Retina (tissue), 1 donor: ENCODE measurements at places on chromosomes 1 and 21.

DNA sequence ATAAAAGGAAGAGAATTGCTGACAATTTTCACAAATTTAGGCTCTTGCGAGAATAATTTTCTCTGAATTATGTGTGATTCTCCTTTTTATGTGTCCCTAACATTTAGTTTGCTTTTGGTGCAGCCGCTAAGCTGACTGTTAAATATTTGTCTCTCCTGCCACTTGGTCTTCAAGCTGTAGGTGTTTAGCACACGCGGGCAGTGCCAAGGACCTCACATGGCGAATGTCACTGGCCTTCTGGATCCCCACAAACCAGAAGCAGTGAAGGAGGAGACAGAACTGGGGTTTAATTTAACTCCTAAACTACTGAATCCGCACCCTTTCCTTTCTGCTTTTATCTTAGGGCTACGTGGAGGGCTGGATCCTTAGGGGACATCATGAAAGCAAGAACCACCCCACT is 120.0 kb downstream of the KAZN start:
- DNase-seq: no peak

GRCh38 chr1:116334015-116334547 is 39.0 kb upstream of the ATP1A1 start:
- no peak for DNase-seq

GRCh38 chr1:183674339-183674738 is 21.2 kb upstream of the APOBEC4 start:
- DNase-seq: no peak

DNA sequence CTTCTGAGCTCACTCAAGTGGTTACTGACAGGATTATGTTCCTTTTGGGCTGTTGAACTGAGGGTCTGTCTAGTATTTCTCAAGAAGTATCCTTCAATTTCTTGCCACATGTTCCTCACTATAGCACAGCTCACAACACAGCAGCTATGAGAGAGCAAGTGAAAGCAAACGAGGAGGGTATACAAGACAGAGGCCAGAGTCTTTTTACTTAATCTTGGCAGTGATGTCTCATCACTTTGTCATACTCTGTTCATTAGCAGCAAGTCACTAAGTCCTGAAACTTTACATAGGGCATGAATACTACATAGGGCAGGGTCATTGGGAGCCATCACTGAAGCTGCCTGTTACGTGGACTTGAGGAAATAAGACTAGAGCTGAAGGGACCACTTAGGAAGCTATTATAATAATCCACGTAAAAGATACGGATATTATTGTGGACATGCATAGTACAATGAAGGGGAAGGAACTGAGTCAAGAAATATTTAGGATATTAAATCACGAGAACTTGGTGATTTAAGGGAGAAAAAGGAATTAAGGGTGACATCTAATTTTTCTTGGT is 63.7 kb downstream of the SLC30A7 start:
- no peak for DNase-seq

DNA sequence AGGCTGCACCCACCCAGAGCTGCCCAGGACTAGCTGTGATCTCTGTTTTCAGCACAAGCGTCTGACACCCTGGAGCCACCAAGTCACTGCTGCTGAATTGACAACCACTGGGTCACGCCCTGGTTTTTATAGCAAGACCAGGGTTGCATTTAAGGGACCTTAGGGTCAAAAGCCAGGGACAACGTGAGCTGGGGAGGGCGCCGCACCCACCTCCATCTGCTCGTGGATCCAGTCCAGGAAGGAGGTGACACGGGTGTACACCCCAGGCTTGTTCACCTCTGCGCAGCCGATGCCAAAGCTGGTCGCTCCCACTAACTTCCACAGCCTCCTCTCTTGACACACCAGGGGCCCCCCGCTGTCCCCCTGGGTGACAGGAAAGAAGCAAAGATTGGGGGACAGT is 9.2 kb upstream of the TFF1 start:
- no peak for DNase-seq

- DNase-seq: no peak
Observed at GRCh38 chr1:193558491-193559028, 372.1 kb upstream of the B3GALT2 start.

DNA sequence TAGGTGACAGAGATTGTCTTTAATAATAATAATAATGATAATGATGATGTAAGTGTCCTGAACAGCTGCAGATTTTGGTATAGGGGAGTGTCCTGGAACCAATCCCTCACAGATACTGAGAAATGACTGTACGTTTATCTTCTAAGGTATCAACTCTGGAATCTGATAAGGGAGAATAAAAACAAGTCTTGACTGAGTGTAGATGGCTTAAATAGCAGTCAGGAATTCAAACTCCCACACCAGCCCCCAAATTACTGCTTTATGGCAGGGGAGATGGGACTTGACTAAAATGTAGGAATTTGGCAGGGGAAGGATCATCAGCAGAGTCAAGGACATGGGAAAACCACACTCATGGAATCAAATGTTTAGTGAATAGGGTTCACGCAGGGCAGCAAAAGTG is 6.1 kb upstream of the VHLL start:
- no peak for DNase-seq

DNA sequence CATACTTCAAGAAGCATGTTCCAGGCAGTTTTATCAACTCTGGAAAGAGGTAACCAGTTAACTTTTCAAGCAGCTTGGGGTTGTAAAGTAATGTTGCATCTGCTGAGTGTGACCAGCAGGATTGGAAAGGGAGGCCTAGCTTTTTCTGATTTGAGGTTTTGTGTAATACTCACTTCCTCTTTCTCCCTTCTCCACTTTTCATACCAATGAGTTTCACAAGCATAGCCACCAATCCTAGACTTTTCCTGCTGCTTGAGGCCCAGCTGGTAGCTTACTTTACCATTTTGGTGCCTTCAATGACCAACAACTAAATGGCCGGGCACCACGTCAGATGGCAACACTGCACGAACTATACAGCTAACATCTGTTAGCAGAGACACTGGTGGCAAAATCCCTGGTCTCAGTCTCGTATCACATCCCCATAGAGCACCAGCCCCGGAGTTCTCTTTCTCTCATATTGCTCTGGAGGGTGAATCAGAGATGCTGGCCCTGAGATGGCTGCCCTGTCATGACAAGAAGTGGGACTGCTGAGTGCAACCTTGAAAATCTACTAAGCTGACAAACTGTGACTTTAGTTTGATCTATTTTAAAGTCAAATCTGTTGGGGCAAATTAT is 14.8 kb upstream of the GPR88 start:
- DNase-seq: no peak

- no peak for DNase-seq
Observed at GRCh38 chr21:45811136-45811535, 167.6 kb downstream of the PCBP3 start.

DNA sequence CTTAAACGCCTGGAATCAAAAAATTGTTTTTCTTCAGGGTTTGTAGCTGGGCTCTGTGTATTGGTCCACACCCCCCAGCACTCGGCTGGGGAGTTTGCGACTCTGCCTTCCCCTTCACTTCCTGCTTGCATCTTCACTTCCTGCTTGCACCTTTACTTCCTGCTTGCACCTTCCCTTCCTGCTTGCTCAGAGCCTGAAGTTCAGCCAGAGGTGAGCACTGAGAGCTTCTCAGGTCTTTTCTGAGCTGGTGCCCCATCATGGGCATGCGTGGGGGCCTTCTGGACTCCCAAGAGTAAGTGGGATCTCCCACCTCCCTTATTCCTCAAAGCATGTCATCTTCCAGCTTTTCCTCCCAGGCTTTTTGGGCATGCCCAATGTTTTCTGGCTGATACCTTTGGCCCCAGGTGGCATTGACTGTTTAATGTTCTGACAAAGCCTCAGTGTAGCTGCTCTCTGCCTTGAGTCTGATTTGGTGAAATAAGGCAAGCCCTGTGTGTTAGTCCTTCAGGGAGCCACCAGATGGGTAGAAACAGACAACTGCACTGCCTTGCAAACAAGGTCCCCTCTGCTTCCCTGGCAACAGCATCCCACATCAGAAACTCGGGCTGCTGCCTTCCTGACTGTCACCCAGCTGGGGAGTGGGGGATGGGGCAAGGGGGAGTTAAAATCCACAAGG is 3.5 kb downstream of the KRTAP10-2 start:
- DNase-seq: no peak

- no peak for DNase-seq
Observed at GRCh38 chr1:109454497-109455133, 11.7 kb upstream of the SYPL2 start.
